SJCRH30 (cell line): ENCODE measurements at places on chromosomes 11 and 22. TPM values are rescaled to one million over a fixed set of nuclear protein-coding genes. Genes with fewer than 3 reads are reported as not detected.

The SLC22A6 gene
- total RNA-seq: not detected in 2 replicates

- peak; percentile 23 for DNase-seq
Measured at GRCh38 chr11:15972838-15973237, 383.5 kb downstream of the SOX6 start.

- DNase-seq: peak; percentile 96
Measured at GRCh38 chr11:36447947-36448346, 62.1 kb downstream of the TRAF6 start.

DNA sequence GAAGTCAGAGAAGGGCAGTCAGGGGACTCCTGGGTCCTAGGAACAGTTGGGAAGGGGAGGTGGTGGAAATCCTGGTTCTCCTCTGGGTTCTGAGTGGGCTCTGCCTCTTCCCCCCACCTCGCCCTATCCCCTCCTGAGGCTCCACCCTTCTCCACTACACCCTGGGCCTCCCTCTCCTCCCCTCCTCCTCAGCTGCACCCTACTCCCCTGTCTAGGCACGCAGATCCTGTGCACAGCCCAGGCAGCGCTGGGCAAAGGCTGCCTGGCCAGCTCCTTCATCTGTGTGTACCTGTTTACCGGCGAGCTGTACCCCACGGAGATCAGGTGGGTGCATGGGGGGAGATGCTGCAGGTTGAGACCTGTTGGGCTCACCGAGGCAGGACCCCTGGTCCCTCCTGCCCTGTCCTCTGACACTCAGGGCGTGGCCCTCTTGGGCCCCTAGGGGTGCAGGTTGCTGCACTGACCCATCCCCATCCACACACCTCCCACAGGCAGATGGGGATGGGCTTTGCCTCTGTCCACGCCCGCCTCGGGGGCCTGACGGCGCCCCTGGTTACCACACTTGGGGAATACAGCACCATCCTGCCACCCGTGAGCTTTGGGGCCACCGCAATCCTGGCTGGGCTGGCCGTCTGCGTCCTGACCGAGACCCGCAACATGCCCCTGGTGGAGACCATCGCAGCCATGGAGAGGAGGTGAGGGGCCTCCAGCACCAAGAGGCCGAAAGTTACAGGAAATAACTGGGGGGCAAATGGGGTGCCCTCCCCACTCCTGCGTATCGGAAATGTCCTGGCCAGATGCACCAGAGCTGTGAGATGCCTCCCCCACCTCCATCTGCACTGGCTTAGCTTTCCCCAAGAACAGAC, 25.3 kb upstream of the POLA2 start:
- no peak for DNase-seq

- peak; percentile 70 for DNase-seq
Measured at GRCh38 chr11:111841370-111842053, 29.9 kb downstream of the ALG9 start.
